NCI-H2171 (cell line): ENCODE measurements at places on chromosomes 1 and 21.

DNA sequence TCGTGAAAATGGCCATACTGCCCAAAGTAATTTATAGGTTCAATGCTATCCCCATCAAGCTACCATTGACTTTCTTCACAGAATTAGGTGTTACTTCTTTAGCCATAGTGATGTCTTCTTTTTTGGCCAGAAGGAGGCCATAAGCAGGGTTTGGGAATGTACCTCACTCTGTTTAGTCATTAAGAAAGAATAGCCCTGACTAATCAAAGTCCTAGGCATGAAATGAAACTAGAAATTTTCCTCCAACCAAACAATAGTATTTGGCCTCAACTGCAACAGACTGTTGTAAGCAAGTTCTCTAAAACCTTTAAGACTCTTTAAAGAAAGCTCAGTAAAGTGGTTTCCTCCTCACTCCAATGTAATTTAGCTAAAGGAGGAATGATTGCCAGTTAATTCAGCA lies 163.9 kb downstream of the AKT3 start:
- no peak for DNase-seq

DNA sequence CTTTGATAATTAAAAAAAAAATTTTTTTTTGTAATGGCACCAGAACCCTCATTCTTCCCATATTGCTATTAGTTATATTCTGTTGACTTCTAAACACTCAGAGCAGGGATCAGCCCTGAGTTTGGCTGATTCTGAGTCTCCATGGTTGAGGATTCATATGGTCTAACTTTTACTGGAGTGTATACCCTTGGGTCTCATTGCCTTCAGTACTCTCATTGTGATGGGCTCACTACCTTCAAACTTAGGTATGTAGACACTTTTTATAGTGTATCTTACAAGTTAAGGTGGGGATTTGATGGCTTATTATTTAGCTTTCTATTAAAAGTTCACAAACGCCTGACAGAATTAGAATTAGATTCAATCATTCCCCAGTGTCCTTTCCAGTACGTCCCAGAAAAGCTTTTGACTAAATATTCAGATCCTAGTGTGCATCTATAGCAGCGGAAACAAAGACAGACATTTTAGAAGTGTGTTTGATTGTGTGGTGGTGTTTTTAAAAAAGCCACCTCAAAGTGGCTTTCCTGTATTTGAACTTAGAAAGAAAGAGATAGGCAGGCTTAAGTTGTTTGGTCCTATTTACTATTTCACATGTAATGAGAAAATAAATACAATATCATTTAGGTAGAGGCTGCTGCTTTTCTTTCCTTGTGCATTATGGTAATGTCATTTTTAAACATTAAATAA lies 1.4 kb downstream of the MACF1 start:
- no peak for DNase-seq

DNA sequence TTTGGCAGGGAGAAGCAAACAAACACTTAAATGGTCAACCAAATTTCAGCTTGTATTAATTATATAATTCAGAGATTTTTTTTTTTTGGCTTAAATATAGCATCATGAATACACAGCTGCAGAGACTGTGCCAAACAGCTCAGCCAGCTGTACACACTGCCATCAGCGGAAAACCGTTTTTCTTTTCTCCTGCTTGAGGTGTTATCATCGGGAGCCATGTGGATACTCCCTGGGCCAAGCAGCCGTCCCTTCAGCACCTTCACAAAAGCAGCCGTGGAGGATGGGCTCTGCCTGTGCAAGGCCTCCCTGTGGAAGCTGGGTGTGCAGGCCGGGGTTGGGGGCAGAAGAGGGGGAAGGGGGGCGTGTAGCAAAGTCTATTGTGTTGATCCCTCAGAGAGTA lies 85.0 kb downstream of the NUF2 start:
- DNase-seq, result no peak

DNA sequence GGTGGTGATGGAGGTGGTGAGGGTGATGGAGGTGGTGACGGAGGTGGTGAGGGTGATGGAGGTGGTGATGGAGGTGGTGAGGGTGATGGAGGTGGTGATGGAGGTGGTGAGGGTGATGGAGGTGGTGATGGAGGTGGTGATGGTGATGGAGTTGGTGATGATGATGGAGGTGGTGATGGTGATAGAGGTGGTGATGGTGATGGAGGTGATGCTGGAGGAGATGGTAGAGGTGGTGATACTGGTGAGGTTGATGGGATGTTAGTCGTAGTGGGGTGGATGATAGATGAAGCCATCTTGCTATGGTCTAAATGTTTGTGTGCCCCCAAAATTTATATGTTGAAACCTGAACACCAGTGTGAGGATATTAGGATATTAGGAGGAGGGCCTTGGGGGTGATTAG lies 25.3 kb upstream of the IFNLR1 start:
- DNase-seq, result no peak

DNA sequence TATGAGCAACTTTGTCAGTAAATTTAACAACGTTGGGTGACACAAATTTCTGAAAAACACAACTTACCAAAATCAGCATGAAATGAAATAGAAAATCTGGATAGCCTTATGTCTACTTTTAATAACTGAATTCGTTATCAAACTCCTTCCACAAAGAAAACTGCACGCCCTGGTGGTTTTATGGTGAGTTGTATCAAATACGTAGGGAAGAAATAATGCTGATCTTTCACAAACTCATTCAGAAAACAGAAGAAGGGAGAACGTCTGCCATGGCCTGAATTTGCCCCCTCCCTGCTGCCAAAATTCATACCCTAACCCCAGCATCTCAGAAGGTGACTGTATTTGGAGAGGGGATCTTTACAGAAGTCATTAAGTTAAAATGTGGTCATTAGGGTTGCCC lies 50.0 kb upstream of the COL18A1 start:
- DNase-seq, result no peak

DNA sequence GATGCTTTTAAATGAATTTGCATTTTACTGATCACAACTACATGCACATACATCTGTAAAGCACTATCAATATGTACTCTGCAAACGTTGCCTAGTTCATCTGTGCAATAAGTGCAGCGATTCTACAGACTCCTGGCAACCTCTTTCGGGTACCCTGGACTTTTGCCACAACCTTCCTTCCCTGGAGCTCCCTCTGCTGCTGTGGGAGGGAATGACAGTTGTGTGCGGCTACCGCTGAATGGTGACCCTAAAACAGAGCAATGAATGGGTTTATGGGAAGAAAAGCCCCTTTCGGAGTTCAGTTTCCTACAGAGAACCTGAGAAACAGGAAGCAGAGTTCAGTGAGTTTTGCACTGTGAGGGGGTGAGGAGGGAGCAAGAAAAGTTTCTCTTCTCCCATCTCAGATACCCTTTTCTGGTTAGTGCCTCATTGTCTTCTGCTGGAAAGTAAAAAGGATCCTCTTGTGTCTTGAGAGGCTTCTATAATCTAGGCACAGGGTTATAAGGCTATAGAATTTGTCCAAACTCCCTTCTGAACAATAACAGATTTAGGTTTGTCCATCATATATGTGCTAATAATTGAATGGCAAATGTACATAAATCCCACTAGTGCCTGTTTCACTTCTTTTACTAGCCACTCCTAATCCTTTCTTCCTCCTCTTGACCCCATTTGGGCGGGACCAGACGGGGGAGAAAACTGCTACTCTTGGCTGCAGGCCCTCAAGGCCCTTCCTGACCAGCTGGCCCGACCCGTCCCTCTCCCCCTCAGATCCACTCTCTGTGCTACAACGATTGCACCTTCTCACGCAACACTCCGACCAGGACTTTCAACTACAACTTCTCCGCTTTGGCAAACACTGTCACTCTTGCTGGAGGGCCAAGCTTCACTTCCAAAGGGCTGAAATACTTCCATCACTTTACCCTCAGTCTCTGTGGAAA lies 19.8 kb upstream of the SARS1 start:
- DNase-seq, result peak; percentile 24

- no peak for DNase-seq
These were observed 77.4 kb downstream of the DESI2 start for GRCh38 chr1:244730153-244730933.

GRCh38 chr1:204984499-204984898 lies 58.5 kb upstream of the CNTN2 start:
- DNase-seq, result no peak

- peak; percentile 76 for DNase-seq
These were observed at the start of gene LRRC8B for GRCh38 chr1:89524369-89525168. TSS of gene LRRC8B (plus strand) at chr1:89524829. CDS start at chr1:89582651, 57,822 bp downstream.

- no peak for DNase-seq
These were observed 43.3 kb upstream of the PUM1 start for GRCh38 chr1:31108861-31109260.

GRCh38 chr21:35768187-35768586 lies 292.1 kb downstream of the SETD4 start:
- no peak for DNase-seq

DNA sequence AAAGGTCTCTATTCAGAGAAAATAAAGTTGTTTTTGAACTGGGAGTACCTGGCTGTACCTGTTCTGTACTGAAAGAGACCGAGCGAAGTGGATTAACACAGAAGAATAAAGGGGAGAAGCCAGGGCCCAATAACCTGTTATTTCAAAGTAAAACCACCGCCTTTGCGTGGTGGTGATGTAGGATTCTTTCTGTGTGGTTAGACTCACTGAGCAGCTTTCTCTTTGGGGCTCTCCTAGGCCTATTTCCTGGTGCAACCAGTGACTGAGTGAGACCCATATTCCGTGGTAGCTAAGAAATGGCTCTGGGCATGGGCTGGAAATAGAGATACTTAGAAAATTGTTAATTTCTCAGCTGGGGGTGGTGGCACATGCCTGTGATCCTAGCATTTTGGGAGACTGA lies 99.9 kb downstream of the XCL2 start:
- DNase-seq, result no peak

- no peak for DNase-seq
These were observed 9.7 kb upstream of the CGN start for GRCh38 chr1:151501474-151501873.

GRCh38 chr1:154747380-154747739 lies 122.7 kb downstream of the KCNN3 start:
- no peak for DNase-seq

DNA sequence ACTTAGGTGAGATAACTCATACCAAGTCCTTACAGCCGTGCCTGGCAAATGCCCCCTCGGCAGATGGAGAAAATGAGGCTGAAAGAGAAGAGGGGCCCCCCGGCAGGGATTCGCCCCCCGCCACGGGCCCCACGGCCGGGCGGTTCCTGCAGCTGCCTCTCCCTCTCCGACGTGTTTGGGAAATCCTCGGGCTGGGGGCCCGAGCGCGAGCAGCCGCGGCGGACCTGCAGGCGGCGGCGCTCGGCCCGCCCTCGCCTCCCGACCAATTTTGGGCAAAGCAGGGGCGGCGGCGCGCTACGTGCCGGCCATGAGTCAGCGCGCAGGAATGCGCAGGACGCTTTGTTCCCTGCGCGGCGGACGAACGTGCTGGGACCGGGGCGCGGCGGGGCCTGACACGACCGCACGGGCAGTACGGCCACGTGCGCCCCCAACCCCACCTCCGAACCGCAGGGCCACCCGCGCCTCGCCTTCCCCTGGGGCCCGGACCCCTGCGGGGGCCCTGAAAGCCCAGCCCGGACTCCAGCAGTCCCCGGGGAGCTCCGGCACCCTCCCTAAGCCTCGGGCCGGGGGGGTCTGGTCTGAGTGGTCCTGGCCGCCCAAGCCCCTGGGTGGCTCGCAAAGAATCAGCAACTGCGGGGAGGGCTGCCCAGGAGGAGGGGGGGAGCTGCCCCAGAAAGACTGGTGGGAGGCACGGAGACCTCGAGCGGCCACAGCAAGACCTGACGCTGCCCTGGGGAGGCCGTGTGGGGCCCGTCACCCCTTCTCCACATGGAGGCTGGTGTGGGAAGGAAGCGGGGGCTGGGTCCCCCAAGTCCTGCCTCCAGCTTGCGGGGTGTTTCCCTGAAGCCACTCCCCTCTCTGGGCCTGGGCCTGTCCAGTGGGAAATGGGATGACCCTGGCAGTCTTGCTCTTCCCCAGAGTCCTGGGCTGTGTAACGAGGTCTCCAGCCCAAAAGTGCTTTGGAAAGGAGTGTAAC lies 11.9 kb upstream of the EDN2 start:
- DNase-seq, result peak; percentile 69

DNA sequence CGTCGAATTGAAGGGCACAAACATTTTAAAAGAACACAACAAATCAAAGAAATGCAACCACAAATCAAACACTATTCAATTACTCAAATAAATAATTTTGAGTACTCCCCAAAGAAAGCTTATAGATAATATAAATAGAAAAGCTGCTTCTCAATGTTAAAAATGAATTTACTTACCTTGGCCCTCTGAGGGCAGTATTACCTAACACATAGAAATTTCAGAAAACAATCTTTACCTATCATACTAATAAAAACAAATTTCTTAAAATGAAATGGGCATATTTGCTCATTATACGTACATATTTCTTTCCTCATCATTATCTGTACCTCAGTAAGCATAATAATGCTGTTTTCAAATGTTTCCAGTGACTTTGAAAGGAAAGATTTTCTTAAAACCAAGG lies 141.8 kb downstream of the AKT3 start:
- DNase-seq, result no peak

DNA sequence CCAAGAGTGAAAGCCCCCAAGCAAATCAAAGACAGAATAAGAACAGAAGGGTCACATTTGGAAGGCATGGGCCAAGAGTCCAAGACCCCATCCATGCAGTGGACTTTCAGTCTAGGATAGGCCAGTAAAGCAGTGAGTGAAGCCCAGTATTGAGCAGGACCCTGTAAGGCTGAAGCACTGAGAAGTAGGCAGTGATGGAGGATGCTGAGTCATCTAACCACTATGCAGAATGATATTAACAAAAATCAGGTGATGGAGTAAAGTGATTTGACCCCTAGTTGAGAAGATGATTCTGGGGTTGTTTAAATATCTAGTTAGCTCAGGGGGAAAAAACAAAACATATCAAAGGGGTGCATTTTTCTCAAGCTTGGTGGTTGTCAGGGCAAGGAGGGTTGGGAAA lies 308.7 kb upstream of the PLXNA2 start:
- no peak for DNase-seq

GRCh38 chr1:229221106-229222019 lies 49.5 kb upstream of the RAB4A start:
- DNase-seq, result peak; percentile 42

GRCh38 chr1:218660678-218661053 lies 315.5 kb downstream of the TGFB2 start:
- no peak for DNase-seq

DNA sequence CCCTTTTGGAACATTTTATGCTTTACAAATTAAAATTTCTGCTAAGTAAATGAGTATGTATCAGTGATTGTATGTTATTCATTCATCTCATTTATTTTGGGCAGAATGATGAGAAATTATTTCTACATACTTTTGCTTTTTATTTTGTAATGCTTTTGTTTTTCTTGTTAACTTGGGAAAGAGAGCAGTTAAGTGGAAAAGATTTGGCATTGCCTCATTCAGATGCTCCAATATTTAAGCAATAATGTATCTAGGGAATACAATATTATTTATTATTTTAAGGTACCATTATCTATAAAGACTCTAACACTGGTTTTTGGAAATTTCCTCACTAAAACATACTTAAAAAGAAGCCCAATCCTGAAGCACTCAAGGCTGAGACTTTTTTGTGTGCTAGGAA lies 431.8 kb downstream of the NEGR1 start:
- DNase-seq, result no peak
